ENCODE measurements at places on chromosomes 6 and 20. TPM values are rescaled to one million over a fixed set of nuclear protein-coding genes. Genes with fewer than 3 reads are reported as not detected.

- H3K4me3 ChIP-seq: no peak overlapping the region
- no peaks in the 10 kb centered on the region for H3K36me3 ChIP-seq
- no peaks in the 10 kb centered on the region for H3K27me3 ChIP-seq
- H3K4me1 ChIP-seq: no peaks in the 10 kb centered on the region
- DNase-seq: no peak
Measured at GRCh38 chr6:12577124-12577850, 139.3 kb upstream of the PHACTR1 start.

GRCh38 chr6:31715022-31715958, at the start of gene LY6G6D:
Gene LY6G6D (plus strand): TSS chr6:31715348. CDS start chr6:31715356, 8 bp downstream.
- H3K36me3 ChIP-seq: no peaks in the 10 kb centered on the region
- no peaks in the 10 kb centered on the region for H3K27me3 ChIP-seq
- no peak within 1 kb of the TSS for H3K27ac ChIP-seq
- H3K4me1 ChIP-seq: peaks cover 16% of the 10 kb centered on the region

DNA sequence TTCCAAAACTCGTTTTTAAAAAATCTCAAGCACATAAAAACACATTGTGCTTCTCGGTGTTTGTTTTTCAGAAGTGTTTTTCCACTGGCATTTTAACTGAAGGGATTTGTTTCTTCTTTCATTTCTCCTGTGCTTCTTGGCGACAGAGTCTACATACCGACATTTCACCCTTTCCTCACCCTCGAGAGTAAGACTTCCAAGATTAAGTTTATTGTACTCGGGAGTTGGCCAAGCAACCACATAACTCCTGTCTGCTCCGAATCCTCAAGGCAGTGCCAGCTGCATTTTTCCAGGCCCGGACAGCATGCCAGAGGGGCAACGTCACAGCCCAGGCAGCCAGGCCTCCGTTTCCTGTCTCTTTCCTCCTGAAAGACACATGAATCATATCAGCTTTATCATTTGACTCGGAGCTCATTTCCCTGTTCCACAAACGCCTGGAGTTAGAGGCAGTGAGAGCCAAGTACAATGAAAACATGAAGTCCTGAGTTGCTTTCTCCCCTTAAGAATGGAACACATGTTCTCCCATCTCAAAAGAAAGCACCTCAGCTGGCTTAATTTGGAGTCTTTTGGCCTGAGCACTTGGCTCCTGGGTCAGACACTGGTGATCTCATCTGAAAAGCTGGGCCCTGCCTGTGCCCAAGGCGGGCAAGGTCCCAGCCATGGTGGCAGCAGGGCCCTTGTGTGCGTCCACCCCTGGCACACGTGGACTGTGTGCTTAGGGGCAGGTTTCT, 23.2 kb upstream of the FAM50B start:
- no peak overlapping the region for H3K4me3 ChIP-seq
- DNase-seq: no peak
- no peak overlapping the region for H3K27ac ChIP-seq

- DNase-seq: no peak
- H3K27me3 ChIP-seq: no peaks in the 10 kb centered on the region
- H3K36me3 ChIP-seq: peaks cover 48% of the 10 kb centered on the region
- H3K27ac ChIP-seq: peak overlapping the region; percentile 22
- no peak overlapping the region for H3K4me3 ChIP-seq
Measured at GRCh38 chr20:38889792-38890496, 36.3 kb upstream of the FAM83D start.

Gene GRIK2
- not detected for total RNA-seq
